ENCODE measurements at places on chromosomes 1 and 21.

GRCh38 chr21:27536319-27536718 lies 569.4 kb upstream of the ADAMTS5 start:
- ATAC-seq: no peak

DNA sequence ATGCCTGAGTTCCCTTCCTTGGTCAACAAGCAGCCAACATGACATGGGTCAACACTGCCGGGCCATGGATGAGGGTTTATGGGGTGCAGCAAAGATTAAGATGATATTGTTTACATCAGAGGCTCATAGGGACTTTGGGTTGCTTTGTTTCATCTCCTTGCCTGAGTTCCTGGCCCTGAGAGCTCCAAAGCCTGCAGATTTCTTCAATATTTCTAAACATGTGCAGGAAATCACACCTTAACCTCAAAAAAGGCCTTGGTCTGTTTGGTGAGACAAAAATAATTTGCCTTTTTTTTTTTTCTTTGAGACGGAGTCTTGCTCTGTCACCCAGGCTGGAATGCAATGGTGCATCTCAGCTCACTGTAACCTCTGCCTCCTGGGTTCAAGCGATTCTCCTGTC lies 876 bp downstream of the SLAMF8 start:
- ATAC-seq: no peak

- no peak for ATAC-seq
Observed at GRCh38 chr1:92817986-92818764, 13.7 kb upstream of the RPL5 start.

DNA sequence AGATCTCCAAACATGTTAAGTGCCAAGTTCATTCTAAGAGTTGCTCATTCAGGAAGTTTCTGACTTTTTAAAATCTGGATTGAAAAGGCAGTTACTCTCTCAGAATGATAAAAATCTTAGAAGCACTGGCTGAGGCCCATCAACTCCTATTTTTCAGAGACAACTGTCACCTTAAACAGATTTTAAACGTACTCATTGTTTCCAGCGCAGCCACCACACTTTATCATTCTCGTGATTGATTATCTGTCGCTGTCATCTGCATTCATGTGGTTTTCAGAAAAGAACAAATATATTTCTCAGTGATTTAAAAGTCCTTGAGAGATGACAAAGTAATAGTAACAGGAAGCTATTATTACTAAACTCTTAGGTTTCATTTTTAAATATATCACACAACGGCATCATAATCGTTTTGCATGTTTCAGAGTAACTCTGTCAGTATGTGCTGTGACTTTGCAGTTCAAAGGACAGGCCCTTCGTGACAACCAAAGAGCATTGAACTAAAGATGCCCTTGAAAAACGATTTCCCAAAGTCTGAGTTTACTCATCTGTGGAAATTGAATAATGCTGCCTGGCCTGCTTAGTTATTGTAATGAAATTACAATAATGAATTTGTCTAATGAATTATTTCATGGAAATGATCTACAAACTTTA lies 14.9 kb upstream of the KCNK1 start:
- no peak for ATAC-seq

GRCh38 chr1:205002705-205003104 lies 40.3 kb upstream of the CNTN2 start:
- ATAC-seq: no peak

DNA sequence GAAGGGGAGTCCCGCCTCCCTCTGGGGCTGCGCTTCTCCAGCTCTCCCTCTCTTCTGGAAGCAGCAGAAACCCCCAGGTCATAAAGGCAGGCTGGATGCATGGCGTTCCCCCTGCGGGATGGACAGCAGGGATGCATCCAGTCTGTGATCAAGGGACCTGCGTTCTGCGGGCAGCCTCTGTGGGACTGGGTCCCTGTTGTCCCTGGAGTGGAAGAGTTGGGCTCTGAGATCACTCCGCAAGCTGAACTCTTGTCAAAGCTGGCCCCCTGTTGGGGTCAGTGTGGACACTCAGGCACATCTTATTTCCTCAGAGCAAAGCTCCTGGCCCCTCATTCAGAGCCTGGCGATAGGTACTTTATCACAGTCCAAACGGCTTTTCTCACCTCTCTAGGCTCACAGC lies 341.2 kb downstream of the PTPRU start:
- no peak for ATAC-seq

DNA sequence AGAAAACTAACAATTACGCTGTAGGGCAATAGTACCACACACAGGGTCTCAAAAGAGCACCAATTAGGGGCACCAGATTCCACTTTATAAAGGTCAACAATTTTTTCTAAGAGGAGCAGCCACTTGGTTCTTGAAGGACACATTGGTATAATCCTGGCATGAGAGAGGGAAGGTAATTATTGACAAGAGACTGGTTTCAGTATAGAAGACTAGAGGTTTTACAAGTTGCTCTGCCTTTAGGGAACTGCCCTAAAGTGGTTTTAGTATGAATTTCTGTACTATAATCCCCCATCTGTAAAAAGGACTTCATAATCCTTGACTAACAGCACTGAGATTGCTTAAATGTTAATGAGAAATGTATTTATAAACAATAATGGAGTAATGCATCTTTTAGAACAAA lies 648.5 kb upstream of the PTBP2 start:
- no peak for ATAC-seq

- ATAC-seq: no peak
Observed at GRCh38 chr1:42311138-42311537, 23.9 kb downstream of the FOXJ3 start.

DNA sequence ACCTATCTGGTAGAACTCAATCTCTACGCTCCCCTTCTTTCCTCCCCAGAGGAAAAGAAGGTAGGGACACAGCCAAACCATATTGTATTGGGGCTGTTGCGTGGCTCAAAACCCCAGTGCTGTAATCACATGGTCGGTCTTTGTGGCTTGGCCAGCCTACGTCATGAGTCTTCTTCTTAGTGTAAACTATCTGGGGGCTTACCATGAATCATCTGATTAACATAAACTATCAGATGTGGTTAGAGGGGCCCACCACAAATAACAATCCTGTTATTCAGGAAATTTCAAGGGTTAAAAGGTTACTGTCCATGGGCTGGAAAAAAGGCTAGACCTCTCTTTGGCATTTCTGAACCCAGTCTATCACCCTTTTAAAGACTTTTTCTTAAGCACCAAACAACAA lies 49.5 kb upstream of the GPR52 start:
- no peak for ATAC-seq

DNA sequence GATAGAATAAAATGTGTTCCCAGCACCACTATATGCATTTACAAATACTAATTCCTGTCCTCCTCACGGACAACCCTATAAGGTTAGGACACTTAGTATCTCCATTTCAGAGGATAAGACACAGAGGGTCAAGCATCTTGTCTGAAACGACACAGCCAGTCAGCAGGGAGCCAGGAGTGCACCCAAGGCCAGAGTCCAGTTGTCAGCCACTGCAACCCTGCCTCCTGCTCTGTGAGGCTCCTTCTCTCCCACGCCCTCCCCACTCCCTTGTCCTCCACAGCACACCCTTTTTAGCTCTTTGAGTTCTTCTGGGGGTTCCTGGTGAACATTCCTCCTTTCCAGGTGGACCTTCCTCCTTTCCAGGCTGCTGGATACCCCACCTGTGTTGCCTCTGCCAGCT lies 119.0 kb upstream of the TNR start:
- no peak for ATAC-seq

DNA sequence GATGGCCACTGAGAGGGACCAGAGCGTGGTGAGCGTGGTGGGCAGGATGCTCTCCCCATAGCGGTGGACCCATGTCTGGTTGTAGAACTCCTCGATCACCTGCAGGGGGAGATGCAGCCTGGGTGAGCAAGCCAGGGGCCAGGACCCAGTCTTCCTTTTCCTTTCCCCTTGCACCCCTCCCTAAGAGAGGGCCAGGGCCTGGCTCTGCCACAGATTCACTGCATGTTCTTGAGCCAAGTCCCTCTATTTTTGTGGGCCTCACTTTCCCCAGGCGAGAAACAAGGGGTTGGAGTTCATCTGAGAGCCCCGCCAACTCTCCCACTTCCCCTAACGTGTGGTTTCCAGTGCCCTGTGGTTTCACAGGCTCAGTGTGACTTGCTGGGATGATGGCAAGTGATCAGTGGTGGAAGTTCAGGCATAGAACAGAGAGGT lies 27.5 kb downstream of the SLC2A1 start:
- peak; percentile 14 for ATAC-seq

DNA sequence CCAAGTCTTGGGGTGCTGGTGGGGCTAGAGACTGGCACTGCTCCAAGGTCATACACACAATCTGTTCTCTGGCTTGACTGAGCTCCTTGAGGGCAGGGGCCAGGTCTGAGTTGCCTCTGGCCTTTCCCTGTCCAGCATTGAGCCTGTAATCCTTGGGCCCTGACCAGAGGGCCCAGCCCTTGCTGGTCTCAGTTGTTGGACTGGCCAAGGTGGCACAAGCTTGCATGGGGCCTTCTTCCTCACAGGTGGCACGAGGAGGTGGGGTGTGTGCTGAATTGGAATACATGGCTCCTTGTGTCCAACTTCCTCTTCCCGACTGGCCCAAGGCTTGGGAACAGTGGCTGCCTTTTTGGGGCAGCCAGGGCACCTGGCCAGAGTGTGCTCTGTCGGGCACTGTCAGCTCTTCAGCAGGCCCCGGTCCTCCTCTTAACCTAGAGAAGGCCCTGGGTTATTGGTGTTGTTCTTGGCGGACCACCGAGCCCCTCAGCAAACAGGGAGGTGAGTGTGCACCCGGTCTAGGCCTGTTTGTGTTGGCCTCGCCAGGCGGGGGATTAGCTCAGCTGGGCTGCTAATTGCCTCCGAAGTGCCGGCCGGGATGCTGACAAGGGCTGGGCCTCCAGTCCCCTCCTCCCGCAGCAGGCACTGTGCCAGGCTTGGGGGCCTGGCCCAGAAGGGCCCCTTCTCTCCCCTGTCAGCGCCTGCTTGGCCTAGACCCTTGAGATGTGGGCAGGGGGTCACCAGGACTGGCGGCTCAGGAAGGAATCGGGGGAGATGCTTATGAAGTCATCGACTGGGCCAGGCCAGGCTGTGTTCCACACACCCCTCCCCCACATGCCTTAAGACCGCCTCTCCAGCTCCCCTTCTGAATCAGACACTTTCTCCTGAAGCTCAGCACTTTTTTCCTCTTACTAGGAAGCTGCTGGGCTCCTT lies 28.5 kb downstream of the WNT4 start:
- ATAC-seq: peak; percentile 5

DNA sequence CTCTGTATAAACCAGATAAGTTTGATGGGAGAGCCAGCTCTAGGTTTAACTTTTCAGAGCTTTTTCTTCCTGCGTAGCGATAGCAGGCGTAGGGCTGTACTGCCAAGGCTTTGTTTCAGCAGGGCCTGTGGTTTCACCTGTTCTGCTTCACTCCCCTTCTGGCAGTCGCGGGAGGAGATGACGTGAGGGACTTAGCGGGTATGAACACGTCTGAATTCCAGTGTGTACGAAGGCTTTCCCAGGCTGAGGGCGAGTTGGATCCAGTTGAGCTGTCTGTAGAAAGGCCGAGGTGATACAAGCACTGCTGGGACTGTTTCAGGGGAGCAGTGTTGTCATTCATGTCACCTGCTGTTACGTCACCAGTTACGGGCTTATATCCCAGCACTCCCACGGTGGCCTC lies 21.2 kb downstream of the PEX14 start:
- ATAC-seq: peak; percentile 94

DNA sequence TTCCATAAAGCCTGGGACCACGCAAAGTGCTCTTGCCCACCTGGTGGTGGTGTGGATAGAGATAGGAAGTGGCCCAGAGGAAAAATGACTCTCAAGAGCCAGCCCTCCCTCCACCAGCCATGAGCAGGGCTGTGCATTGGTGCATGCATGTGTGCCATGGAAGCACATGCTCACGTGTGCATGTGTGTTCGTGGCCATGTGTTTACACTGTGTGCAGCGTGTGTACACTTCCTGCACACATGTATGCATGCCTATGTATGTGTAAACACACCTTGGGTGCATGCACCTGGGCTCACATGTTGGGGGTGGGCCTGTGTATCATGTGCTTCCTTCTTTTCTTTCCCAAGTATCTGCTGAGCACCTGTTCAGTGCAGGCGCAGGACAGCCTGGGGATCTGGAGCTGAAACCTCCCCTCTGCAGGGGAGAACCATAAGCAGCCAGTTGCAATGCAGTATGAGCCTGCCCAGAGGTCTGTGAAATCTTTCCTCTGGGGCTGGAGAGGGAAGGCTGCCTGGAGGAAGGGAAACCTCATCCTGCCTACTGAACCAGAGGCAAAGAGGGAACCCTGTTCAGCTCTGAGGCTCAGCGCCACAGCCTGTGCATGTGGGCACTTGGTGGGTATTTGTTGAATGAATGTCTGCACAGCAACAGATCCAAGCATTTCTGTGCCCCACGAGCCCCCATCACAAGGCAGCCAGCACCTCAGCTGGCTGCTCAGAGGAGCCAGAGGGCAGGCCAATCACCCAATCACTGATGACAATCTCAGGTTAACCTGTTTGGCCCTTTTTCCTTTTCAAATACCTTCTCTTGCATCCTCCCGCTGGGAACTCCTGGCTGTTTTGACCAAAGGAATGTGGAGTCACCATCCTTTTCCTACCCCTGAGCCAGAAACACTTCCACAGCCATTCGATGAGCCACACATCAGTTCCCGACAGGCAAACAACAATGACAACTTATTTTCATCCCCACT lies 327.0 kb downstream of the NPHP4 start:
- ATAC-seq: no peak

GRCh38 chr1:35691080-35691479 lies 27.6 kb downstream of the C1orf216 start:
- no peak for ATAC-seq

- no peak for ATAC-seq
Observed at GRCh38 chr1:34978921-34979320, 6.2 kb downstream of the TMEM35B start.

- no peak for ATAC-seq
Observed at GRCh38 chr1:40539338-40539737, 7.9 kb downstream of the ZNF684 start.

- ATAC-seq: no peak
Observed at GRCh38 chr21:32311621-32312020, 13.0 kb downstream of the MRAP start.
